ENCODE measurements at places on chromosomes 1 and 21.
A peak's percentile ranks its signal among the peaks of the same experiment; 100 is the strongest.

- H3K27ac ChIP-seq, result no peak overlapping the region
- DNase-seq, result peak; percentile 67
- H3K36me3 ChIP-seq, result no peaks in the 10 kb centered on the region
- H3K4me3 ChIP-seq, result peak overlapping the region; percentile 68
- peaks cover 20% of the 10 kb centered on the region for H3K4me1 ChIP-seq
- H3K27me3 ChIP-seq, result peaks cover 74% of the 10 kb centered on the region
These were observed 20.7 kb downstream of the FOXO6 start for GRCh38 chr1:41381692-41382479.

- H3K36me3 ChIP-seq, result no peaks in the 10 kb centered on the region
- no peak for DNase-seq
- no peaks in the 10 kb centered on the region for H3K27me3 ChIP-seq
- H3K4me3 ChIP-seq, result no peak overlapping the region
- H3K27ac ChIP-seq, result no peak overlapping the region
- no peaks in the 10 kb centered on the region for H3K4me1 ChIP-seq
These were observed 104.3 kb downstream of the GPATCH2 start for GRCh38 chr1:217526636-217527035.

DNA sequence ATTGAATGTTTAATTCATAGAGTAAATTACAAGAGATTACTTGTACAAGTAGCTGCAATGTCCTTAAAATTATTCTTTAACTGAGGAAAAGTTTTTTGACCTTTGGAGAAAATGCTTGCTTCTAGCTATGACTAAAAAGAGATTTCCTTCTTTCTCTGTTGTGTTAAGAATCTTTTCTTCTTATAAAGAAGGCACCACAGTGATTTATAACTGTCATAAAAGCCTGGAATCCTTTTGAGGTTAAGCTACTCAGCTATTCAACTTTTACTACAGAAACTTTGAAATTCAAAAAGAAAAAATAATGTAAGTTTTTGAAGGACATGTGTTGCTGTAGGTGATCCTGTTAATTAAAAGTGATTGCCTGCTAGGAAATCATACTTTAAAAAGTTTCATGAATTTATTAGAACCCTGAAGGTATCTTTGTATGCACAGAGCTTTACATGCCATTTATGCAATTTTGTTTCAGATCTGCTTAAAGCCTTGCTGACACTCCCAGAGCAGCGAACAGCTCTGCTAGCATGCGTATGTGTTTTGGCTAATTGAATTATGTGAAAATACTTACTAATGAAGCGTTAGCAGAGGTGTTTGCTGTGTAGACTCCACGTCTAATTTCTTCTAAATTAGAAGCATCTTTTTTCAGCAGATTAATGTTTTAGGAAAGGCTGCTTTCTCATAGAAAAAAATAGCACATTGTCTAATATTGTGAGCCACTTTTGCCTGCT, 94.7 kb upstream of the SMYD2 start:
- peaks cover 5% of the 10 kb centered on the region for H3K4me1 ChIP-seq
- H3K4me3 ChIP-seq, result no peak overlapping the region
- DNase-seq, result no peak
- H3K27ac ChIP-seq, result no peak overlapping the region

- H3K27ac ChIP-seq, result peak overlapping the region; percentile 57
- peaks cover 41% of the 10 kb centered on the region for H3K36me3 ChIP-seq
- no peaks in the 10 kb centered on the region for H3K27me3 ChIP-seq
- DNase-seq, result no peak
- no peak overlapping the region for H3K4me3 ChIP-seq
- no peaks in the 10 kb centered on the region for H3K4me1 ChIP-seq
These were observed 85.4 kb downstream of the TBX15 start for GRCh38 chr1:118902711-118903191.

DNA sequence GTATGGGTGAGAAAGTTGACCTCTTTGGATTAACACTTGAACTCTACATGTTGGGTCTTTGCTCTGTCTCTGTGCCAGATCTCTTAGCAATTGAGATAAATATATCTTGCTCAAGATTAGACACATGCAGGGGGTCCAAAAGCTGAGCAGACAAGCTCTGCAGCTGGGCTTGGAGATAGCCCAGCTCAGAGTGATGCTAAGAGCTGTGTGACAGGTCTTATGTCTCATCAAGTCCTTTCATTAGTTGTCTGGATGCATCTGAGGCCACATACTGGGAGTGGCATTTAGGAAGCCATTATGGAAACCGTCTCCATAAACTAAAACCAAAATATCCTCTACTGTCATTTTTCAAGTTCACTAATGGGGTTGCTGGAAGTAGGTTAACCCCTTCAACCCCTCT, 289.4 kb upstream of the DUSP10 start:
- no peaks in the 10 kb centered on the region for H3K4me1 ChIP-seq
- no peak overlapping the region for H3K4me3 ChIP-seq
- peaks cover 6% of the 10 kb centered on the region for H3K36me3 ChIP-seq
- no peaks in the 10 kb centered on the region for H3K27me3 ChIP-seq
- DNase-seq, result no peak

Measured in mesenchymal stem cell (in vitro differentiated cells and primary cell).